ENCODE measurements at places on chromosomes 13 and 19.

DNA sequence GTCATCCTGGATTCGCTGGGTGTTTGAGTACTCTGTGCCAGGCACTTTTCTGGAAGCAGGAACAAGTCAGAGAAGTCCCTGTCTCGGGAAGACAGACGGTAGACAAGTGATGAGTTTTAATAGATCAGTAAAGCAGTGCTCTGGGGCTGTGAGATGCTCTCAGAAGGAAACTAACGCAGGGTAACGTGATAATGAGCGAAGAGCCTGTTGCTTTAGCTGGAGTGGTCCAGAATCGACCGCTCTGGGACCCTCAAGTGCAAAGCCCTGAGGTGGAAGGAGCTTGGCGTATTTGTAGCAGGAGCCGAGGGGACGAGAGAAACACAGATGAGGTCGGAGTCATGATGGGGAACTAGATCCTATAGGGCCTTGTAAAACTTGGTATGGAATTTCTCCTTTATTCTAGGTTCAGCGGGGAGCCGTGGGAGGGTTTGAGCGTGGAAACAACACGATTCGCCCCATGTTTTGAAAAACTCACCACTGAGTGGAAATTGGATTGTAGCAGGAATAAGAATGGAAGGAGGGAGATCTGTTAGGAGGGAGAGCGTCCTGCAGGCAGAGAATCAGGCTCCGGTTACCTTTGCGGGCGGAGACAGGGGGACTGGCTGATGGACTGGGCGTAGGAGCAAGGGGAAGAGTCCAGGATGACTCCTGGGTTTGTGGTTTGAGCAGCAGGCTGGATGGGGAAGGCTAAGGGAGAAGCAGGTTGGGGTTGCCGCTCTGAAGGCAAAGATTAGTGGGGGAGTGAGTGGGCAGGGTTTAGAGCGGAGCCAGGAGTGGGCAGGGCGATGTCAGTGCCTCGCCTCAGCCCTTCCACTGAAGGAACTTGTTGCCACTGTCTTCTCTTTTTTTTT is 763 bp downstream of the POLD1 start:
- DNase-seq: no peak

DNA sequence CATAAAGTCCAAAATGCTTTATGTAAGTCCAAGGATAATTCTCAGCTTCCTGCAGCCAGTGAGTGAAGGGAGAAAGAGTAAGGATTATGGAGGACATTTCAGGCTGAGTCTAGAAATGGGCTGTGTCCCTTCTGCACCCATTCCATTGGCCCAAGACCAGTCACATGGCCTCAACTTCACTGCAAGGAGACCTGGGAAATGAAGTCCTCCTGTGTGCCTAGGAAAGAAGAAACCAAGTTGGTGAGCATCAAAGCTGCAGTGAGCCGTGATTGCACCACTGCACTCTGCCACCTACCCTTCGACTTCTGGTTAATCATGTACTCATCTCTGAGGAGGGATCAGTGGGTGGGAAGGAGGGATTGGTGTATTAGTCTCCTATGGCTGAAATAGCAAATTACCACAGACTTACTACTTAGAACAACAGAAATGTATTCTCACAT is 3.6 kb upstream of the CD37 start:
- peak; percentile 4 for DNase-seq

DNA sequence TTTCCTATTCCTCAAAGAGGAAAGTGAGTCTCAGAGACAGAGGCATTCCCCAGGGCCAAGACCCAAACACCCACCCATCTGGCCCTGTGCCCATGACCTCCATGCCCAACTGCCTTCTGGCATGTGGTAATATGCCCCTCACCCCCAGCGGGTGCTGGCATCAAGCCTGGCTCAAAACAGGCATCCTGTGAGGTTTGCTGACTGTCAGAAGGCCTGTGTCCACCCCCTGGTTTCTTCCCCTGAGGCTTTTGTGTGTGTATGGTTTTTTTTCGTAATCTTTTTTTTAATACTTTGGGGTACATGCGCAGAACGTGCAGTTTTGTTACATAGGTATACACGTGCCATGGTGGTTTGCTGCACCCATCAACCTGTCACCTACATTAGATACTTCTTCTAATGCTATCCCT is 7.6 kb upstream of the KANK2 start:
- DNase-seq: no peak

DNA sequence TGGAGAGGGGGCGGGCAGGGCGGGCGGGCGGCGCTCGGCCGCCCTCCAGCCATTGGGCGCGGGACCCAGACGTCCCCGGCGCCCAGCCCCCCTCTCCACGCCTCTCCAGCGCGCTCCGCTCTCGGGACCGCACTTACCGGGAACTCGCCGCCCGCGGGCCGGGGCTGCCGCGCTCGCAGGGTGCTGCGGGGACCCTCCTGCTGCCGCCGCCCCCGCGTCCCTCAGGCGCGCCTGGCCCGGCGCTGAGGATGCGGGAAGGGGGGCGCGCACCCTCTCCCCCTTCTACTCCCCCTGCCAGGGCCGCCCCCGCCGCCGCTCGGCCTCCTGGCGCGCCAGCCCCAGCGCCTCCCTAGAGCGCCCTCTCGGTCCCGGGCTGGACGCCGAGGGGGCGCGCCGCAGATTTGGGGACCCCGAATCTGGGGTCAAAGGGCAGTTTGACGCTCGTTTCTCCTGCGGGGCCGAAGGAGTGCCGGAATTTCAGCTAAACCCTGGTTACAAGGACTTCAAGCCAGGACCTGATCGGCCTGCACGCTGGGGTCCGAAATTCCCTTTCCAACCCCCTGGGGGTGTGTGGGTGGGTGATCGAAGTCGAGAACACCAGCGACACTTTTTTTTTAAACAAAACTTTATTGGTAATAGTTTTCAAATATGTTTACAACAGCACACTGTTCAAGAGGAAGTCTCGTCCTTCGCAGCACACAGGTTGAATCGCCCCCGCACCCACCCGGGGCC is 696 bp upstream of the SAMD1 start:
- DNase-seq: no peak

All from astrocyte of the cerebellum (primary cell).